Gastroesophageal sphincter (tissue), 4 donors: ENCODE measurements at places on chromosomes 1 and 21.

GRCh38 chr1:230456478-230456877 lies 30.3 kb upstream of the PGBD5 start:
- no peak for ATAC-seq

DNA sequence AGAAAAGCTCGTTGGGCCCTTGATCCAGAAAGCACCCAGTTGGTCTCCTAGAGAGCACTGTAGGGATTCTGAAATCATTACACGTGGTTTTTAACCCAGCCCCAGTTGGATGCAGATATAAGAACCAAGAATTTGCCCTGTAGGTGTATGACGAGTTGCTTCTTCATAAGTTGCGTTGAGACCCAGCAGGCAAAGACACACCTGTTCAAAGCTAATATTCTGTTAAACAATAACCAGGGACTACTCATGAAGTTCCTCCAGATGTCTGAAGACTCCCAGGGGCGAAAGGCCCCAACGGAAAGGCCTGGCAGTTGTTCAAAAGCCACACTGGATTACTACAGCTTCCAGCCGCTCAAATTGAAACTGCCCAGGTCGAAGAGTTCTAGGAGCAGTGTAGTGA lies 88.6 kb upstream of the HNRNPU start:
- ATAC-seq: no peak

DNA sequence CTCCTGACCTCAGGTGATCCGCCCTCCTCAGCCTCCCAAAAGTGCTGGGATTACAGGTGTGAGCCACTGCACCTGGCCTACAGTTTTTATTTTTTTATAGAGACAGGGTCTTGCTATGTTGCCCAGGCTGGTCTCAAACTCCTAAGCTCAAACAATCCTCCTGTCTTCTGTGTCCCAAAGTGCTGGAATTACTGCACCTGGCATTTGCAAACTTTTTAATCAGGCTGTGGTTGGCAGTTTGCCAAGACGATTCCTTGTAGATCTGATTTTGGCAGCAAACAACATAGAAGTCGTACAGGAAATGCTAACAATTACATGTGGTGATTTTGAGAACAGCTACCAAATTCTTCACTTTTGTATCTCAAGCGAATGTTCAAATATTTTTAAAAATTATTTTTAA lies 10.1 kb downstream of the RBP7 start:
- no peak for ATAC-seq

DNA sequence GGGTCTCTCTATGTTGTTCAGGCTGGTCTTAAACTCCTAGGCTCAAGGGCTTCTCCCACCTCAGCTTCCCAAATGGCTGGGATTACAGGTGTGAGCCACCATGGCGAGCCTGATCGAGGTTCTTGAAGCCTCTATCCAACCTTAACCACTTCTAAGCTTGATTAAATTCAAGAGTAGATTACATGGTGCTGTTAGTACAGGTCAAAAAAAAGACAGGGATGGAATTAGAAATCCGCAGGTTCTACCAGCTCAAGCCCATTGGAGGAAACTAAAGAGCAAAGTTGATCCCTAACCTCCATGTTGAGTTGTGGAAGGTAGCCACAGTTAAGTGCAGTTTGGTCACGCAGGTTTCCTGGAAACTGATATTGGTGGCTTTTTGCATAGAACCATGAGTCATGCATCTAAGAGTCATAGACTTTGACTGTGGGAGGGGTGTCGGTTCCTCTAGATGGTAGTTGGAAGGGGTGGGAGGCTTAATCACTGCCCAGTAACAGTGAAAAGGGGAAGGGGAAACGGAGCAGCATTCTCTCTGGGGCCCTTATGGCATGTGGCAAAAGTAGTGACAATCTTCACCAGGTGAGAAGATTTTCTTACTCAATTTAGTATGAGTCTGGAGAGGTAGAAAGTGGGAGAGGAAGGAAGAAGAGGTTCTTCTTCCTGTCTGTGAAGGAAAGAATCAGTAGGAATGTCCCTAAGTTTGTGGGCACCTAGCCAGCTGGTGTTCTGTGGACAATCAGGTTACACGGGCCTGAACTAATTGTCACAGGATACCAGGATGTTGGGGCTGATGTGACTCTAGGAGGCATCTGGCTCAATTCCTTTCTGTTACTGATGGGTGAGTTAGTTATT lies 7.0 kb downstream of the CD53 start:
- ATAC-seq: peak; percentile 28

- ATAC-seq: no peak
Measured at GRCh38 chr1:4411862-4412261, 242.5 kb upstream of the AJAP1 start.

- no peak for ATAC-seq
Measured at GRCh38 chr1:180932378-180932777, 19.7 kb downstream of the KIAA1614 start.

DNA sequence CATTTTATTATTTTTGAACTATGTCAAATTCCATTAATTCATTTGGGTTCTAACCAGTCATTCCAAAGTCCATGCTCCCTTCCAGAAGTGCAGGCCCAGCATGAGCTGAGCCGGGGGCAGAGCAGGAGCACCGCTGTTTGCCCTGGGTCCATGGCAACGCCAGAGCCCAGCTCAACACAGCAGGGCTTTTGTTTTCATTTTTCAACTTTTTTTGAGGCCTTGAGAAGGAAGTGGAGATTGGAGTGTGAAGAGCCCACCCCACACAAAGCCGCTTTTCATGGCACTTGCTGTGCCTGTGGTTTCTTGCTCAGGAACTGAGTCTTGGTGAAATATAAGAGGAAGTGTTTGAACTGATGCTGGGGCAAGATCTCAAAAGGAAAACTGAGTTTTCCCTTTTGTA lies 13.2 kb upstream of the PRMT2 start:
- ATAC-seq: peak; percentile 74

DNA sequence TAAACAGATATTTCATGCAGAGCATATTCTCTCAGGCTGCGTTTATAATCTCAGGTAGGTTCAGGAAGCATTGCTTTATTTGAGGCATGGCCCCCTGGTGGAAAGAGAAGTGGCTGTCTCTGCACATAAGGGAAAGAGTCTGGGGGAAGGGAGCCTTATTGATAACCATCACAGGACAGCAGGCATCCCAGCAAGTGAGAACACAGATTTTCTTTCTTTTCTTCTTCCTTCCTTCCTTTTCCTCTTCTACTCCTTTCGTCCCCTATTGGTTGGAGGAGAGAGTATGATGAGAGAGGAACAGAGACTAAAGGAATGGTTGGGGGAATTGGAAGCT lies 21.9 kb downstream of the TSNAX start:
- no peak for ATAC-seq

- ATAC-seq: no peak
Measured at GRCh38 chr1:33972676-33973395, 109.0 kb downstream of the HMGB4 start.

DNA sequence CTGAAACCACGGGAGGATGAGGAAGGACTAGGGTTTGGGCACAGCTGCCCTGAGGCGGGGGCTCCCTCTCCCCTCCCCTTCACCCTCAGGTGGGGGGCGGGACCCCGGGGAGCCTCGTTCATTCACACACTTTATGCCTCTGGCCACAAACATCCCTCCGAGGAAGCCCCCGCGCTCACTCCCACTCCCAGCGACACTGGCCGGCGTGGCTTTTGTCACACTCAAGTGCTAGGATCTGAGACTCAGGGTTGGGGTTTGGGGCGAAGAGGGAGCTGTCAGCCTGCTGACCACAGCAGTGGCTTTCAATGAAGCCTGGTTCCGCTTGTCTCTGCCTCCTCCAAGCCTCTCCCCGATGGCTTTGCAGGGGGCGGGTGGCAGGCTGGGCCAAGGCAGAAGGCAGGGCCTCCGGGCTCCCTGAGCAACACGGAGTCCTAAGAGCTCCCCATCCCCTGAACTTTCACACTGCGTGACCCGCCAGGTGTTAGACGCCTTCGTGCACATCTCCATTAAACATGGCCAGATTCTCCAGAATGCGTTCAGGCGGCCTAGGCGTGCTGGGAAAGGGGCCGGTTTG lies 178.1 kb downstream of the NPHP4 start:
- ATAC-seq: no peak

DNA sequence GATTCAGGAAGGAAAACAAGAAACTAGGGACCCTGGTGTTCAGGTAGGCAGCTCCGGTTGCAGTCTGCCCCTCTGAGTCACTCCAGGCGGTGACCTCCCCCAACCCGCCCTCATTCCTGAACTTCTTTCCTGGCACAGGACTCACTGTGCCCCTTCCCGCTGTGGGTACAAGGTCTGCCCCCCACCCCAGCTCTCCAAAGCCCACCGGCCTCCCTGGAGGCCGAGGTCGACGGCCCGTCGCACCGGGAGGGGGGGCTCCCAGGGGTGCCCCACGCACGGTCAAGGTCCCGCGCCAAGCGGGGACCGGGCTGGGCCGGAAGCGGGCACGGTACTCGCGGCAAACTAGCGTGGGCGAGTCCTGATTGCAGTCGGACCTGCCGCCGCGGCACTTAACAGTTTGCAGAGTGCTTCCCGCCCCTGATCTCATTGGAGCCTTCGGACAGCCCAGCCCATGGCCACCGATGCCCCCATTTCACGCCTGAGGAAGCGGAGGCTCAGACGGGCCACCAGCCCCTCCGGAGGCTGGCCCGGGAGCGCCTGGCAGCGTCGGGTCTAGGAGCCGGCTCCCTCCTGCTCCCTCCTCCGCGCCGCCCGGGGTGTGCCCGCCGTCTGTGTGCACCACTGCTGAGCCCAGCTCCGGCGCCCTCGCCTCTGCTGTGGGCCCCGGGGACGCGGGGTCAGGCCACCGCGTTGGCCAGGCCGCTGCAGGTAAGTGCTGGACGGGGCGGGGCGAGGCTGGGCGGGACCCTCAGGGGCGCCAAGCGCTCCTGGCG lies at the start of gene GJB3:
GJB3 (plus strand) TSS at position 144 of the 773 bp plus-strand sequence. CDS start 3,549 bp downstream, outside the sequence.
- peak; percentile 40 for ATAC-seq

GRCh38 chr1:150971583-150972416 lies 2.8 kb downstream of the CERS2 start:
- no peak for ATAC-seq

DNA sequence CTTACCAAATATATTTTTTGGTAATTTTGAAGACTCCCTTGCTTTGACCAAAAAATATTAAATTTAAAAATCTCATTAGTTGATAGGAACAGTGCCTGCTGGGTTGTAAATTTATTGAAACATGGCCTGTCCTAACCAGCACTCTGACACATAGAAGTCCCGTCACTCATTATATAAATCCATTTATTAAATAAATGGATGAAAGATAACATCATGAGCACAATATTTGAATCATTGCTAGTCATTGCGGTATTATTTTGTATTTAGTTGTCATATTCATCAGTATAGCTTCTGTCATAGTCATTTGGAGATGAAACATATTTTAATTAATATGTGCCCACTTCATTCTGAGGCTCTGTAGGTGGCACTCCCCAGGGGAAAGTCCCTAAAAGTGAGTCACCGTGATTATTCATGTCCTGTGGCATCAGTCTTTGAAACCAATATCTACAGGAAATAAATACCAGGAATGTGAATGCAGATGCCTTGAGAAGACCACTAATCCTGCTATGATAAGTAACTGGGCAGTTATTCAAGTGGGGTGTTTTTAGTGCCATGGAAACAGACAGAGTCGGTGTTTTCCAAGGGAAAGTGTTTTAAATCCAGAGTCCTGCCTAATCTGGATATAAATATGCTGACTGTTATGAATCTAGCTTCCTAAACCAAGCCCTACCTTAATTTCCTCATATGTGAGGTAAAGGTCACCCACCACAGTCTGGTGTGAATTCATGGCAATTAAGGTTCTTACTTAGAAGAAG lies 302.0 kb downstream of the DUSP10 start:
- no peak for ATAC-seq

- no peak for ATAC-seq
Measured at GRCh38 chr1:20702416-20702815, 15.4 kb downstream of the KIF17 start.

DNA sequence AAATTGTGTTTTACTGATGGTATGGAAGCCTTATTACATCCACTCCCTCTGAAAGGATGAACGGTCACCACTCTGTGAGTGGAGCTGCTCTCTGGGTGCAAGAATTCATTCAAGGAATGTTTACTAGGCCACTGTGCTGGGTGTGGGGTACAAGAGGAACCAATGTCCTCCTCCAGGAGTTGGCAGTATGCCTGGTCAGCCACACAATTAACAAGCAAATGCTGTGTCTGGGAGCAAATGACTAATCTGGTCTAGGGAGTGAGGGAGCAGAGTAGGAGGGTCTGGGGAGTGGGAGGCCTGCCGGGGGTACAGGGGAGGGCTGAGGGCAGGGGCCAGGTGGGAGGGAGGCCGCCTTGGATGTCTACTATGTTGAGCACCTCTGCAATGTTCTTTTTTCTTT lies 27.2 kb upstream of the TDRD10 start:
- no peak for ATAC-seq

DNA sequence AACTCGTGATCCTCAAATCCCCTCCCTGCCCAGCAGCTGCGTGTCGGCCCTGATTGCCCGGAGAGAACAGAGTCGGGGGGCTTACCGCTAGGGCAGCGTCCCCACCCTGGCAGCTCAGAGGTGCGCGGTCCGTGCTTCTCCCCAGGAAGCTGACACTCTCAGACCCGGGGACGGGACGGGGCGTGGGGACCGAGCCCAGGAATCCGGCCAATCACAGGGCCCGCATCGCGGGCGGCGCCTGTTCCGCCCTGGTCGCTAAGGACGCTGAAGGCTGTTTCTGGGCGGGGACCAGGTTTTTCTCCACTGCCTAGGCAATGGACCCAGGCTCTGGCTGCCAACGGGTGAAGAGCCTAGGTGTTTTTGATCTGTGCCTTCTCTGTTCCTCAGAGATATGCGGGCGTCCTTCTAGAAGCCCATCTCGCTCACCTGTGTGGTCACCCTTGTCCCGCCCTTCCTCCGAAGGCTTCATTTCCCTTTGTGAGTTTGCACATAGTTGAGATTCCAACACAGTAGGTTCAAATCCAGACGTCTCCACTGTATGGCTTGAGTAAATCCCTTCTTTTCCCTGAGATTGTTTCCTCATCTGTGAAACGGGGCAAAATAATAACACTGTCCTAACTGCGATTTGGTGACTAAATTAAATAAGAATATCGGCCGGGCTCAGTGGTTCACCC lies at the start of gene C1orf87:
C1orf87 (minus strand) TSS at position 166 of the 674 bp plus-strand sequence. CDS start 1,127 bp downstream, outside the sequence.
- ATAC-seq: peak; percentile 25

GRCh38 chr1:214002060-214002459 lies 14.3 kb downstream of the PROX1 start:
- no peak for ATAC-seq

GRCh38 chr1:244732851-244733450 lies 80.0 kb downstream of the DESI2 start:
- ATAC-seq: no peak

DNA sequence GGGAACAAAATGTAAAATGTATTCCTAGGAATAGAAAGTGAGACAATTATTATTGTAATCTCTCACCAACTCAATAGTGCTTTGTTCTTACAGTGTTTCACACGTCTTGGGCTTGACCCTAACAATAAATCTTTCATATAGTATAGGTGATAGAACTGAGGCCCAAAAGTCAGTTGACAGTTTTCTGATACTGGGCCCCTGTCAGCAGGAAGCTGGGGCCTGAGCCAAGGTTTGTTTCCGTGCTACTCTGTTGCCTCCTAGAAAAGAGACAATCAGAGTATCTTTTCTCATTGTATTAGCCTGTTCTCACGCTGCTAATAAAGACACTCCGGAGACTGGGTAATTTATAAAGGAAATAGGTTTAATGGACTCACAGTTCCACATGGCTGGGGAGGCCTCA lies 5.0 kb downstream of the RRP1B start:
- no peak for ATAC-seq

DNA sequence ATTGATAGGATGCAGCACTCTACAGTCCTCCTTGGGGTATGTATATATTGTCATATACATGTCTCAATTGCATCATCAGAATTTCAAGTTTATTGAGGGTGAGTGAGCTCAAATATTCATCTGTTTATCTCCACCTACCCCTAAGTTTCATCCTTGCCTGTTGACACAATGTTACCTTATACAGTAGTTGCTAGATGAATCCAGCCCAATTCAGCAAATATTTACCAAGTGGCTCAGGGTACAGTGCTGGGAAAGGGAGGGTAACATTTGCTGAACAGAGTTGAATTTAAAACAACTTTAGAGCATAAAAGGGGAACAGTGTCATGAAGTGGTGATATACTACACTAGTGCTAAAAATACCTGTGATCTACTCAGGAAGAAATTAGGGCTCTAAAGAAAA lies 14.4 kb downstream of the ELAVL4 start:
- no peak for ATAC-seq
